ENCODE measurements at places on chromosomes 3 and 15.

GRCh38 chr3:42670051-42670576 lies 15.2 kb upstream of the KLHL40 start:
- DNase-seq = no peak

DNA sequence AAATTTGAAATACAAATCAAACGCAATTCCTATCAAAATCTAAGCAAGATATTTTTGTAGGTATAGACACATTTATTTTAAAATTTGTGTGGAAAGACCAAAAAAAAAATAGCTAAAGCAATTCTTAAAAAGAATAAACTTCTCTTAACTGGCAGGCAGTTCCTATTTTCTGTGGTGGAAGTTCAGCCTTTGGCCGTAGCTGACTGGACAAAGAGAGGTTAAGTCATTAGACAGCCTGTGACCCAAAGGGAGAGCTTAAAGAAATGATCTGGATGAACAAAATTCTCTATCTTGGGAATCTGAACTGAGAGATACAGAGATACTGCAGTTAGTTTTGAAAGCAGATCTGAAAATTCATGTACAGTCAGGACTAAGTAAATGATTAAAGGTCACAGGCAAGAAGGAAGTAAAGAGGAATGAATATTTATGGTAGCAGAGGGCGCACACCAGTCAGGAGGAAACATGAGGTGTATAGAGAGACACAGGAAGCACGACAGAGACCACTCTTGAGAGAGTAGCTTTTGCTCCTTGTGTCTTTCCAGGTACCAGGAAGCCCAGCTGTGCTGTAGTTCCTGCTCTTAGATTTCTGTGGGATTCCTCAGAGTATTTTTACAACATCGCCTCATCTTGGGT lies 57.5 kb downstream of the TPRG1 start:
- DNase-seq = no peak

DNA sequence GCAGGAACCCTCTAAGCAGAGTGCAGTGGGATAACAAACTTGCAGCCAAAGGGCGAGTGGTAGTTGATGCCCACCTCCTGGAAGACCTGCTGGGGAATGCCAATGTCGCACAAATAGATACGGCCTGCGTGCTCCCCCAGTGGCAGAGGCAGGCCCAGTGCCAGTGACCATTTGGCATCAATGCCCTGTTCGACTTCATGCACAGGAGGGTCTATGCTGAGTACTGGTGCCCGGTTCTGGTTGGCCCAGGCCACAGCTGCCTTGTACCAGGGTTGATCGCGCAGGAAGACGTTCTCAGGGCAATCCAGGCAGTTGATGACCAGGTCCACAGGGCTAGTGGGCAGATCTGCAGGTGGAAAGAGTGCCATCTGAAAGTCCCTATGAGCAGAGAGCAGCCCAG lies 17.0 kb downstream of the CLK3 start:
- DNase-seq = no peak

DNA sequence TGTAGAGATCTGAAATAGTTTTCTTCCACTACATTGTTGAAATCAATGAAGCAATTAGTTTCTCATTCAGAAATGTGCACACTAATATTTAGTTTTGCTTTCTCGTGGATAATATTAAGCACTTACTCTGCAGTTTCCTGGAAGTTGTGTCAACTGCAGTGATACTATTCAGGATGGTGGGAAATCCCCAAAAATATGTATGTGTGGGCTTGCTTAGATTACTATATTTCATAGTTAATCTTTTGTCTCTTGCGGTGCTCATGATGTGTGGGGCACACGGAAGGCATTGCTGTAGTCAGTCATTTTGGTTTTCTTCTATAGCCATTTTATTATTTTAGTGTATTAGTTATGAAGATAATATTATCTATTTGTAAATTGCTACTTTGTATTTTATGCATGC lies 19.7 kb downstream of the RAB11A start:
- no peak for DNase-seq

- no peak for DNase-seq
Measured at GRCh38 chr3:183253528-183254486, 754 bp downstream of the B3GNT5 start.

- DNase-seq = no peak
Measured at GRCh38 chr15:24318981-24319380, 356.6 kb upstream of the NPAP1 start.

DNA sequence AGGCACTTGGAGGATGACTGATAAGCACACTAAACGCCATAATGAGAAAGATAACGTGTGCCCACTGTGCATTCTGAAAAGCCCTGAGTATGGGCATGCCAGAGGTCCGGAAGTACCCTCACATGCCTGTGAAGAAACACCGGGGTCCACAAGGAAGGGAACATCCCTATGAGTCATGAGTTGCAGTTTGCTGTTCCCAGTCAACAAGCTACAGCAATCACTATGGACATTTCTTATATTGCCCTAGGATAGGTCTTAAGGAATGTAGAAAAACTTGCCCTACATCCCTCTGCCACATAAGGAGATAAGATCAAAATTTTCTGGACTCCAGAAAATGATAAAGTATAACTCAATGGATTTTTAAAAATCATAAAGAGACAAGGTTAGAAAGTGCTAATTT lies 9.9 kb downstream of the MB21D2 start:
- DNase-seq = no peak

- DNase-seq = no peak
Measured at GRCh38 chr3:168116279-168116678, 20.6 kb upstream of the GOLIM4 start.

DNA sequence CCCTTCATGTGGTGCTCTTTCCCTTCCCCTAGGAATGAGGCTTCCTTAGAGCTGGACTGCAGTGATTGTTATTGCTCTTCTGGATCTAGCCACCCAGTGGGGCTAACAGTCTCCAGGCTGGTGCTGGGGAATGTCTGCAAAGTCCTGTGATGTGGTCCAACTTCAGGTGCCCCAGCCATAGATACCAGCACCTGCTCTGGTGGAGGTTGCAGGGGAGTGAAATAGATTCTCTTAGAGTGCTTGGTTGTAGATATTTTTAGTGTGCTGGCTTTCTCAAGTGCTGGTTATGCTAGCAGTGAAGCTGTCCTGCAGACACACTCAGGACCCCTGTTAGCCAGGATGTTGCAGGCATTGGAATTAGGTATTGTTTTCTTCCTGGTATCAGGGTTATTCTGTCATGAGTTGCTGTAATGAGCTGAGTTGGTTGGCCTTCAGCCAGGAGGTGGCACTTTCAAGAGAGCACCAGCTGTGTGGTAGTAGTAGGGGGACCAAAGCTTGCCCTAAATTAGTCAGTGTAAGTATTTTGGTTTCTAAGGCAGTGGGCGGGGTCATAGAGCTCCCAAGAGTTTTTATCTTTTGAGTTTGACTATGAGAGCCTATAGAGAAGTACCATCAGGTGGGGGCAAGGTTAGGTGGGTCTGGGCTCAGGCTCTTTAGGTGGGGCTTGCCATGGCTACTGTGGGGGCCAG lies 317.5 kb upstream of the SGO1 start:
- DNase-seq = no peak

DNA sequence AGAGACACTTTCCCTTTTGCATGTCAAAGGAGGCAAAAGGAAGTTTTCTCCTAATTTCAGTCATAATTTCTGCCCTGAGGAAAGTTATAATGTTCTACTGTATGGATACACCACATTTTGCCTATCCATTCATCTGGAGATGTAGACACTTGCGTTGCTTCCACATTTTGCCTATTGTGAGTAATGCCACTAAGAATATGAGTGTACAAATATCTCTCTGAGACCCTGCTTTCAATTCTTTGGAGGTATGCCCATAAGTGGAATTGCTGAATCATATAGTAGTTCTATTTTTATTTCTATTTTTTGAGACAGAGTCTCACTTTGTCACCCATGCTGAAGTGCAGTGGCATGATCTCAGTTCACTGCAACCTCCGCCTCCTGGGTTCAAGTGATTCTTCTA lies 3.6 kb upstream of the CD276 start:
- no peak for DNase-seq

- DNase-seq = peak; percentile 60
Measured at GRCh38 chr3:42539871-42540714, 37.6 kb downstream of the VIPR1 start.

DNA sequence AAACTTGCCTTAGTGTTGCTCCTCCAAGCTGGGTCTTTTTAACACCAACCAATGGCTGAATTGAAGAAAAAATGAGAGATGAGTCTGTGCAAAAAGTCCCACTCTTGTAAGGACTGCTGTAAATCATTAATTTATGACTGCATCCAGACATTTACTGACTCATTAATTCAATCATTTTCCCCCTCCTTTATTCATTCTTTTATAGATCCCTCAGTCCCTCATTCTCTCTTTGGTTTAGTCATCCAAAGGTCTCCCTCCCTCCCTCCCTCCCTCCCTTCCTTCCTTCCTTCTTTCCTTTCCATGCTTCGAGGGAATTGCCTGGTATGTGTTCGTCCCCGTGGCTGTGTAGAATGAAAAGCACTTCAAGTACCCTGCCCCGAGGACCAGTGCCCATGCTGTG lies 35.3 kb upstream of the MRPS22 start:
- no peak for DNase-seq

DNA sequence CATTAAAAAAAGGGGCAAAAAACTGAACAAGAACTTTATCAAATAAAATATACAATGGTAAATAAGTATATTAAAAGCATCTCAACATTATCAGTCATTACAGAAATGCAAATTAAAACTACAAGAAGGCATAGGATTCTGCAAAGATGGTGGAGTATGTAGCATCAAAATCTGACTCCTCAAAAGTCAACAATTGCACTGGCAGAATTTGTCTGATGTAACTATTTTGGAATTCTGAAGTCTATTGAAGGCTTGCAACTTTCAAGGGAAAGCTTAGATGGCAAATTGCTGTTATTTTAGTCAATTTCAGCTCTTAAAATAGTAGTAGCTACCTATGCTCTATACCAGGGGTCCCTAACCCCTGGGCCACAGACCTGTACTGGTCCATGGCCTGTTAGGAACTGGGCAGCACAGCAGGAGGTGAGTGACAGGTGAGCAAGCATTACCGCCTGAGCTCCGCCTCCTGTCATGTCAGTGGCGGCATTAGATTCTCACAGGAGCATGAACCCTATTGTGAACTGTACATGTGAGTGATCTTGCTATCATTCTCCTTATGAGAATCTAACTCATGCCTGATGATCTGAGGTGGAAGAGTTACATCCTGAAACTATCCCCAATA lies 107.6 kb downstream of the TGFBR2 start:
- no peak for DNase-seq

DNA sequence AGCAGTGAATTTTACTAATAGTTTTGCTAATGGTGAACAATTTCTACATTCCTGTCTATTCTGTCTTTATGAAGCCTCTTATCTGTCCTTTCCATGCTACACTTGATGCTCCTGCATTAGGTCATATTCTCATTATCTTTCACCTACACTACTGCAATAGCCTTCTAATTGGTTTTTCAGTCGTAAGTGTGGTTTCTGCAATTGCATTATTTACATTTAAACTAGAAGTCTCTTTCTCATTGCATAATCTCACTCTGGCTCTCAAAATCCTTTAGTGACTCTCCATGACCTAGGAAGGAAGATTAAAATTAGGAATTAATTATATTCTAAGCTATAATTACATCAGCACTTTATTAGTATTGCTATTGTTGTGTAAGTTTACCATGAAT lies 686.5 kb downstream of the IGSF11 start:
- DNase-seq = no peak

GRCh38 chr3:4680227-4680691 lies 187.1 kb downstream of the ITPR1 start:
- no peak for DNase-seq

- no peak for DNase-seq
Measured at GRCh38 chr3:179418610-179419009, 32.7 kb downstream of the GNB4 start.

DNA sequence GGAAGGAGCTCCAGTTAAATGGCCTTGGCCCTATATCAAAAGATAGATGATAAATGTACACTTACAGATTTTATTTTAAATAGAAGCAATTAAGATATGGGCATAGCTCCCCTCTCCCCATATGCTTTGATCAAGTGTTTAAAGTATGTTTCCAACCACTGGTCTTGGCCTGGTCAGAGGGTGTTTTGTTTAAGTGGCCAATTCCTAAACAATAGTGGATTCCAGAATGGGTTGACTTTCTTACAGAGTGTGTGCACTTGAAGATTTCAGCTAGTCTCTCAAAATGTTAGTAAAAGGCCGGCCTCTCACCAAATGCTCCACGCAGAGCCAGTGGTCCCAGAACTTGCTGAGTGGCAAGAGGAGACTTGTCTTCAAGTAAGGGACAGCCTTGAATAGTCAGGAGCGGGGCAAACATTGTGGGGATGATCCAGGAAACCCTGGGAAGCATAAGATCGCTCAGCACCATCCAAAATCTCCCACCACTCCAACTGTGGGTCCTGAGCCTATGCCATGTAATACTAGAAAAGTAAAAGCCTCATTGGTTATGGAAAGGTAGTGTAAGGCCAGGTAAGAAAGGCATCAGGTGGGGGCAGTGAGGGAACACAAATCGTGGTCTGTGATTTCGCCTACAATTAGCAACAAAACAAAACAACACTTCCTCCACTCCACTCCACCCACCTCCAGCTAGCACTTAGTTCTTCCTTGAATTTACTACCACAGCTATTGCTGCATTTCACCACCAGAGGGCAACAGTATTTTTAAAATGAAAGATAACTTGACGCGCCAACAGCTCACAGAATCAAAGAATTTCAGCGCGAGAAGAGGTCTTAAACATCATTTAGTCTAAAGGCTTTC lies 4.8 kb downstream of the RARRES1 start:
- DNase-seq = peak; percentile 59

Measured in CD4-positive, alpha-beta T cell treated with Interleukin-6 at 100 ng/mL for 8 hours (primary cell).